ENCODE measurements at places on chromosomes 1 and 21. TPM values are rescaled to one million over a fixed set of nuclear protein-coding genes. Genes with fewer than 3 reads are reported as not detected.

DNA sequence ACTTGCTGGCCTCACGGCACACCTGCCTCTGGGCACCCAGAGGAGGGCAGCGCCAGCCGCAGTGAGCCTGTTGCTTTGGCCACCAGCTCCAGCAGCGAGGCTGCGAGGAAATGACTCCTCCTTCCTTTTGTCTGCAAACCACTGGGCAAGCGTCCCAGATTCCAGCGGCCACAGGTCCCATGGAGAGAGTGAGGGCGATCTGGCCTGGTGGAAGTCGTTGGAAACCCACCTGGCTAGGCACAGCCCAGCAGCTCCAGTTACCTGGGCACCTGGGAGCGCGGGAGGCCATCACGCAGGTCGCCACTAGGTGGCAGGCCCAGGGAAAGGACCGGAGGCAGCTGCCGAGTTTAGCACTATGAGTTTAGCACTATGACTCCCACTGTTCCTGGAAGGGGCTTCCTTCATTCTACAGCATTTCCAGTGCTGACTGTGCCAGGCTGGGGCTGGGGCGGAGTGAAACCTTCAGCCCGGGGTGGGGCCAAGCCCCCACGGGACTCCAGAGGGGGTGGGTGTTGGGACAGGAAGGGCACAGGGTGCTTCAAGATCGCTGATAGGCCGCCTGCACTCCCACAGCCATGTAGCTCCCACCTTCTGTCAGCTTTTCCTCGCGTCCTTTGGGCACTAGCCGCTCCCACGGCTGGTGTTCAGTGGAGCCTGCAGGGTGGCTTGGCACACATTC, 1.1 kb upstream of the ESPN start:
- H3K4me1 ChIP-seq: peaks cover 47% of the 10 kb centered on the region
- no peak overlapping the region for H3K4me3 ChIP-seq
- peaks cover 100% of the 10 kb centered on the region for H3K27me3 ChIP-seq
- DNase-seq: no peak
- no peak overlapping the region for H3K27ac ChIP-seq

GRCh38 chr1:12769031-12769430, 4.5 kb upstream of the PRAMEF12 start:
- no peak for DNase-seq
- no peak overlapping the region for H3K4me3 ChIP-seq
- H3K27me3 ChIP-seq: no peaks in the 10 kb centered on the region
- H3K36me3 ChIP-seq: no peaks in the 10 kb centered on the region
- H3K27ac ChIP-seq: no peak overlapping the region

DNA sequence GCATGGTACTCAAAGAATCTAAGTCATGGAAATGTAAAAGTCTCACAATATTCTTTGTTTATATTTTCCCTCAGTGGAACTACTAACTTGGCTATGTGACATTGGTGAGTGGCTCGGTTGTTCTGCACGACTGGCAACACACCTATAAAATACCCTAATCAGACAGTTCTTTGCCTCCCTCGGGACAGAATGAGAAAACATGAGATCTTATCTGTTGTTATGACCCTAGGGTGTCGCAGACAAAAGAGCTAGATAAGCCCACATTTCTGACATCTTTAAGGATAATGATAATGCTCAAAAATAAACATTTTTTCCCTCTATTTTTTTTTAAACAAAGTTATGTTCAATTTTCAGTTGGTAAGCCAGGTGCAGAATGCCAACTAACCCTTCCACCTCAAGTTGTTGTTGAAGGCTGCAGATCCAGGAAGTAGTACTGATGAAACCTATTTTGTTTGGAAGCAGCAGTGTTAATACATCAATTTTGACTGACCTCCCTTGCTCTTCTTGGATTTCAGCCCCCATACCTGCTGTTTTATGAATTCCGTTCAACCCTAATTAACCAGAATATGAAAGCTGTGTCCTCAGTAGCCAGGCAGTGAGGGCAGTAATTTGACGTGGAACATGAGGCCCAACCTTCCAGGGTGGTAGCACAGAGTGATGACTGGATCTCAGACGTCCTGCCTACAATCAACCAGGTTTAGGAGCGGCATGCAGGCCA, 108.7 kb upstream of the DUSP10 start:
- H3K4me3 ChIP-seq: no peak overlapping the region
- no peak for DNase-seq
- H3K27ac ChIP-seq: no peak overlapping the region
- H3K36me3 ChIP-seq: no peaks in the 10 kb centered on the region

DNA sequence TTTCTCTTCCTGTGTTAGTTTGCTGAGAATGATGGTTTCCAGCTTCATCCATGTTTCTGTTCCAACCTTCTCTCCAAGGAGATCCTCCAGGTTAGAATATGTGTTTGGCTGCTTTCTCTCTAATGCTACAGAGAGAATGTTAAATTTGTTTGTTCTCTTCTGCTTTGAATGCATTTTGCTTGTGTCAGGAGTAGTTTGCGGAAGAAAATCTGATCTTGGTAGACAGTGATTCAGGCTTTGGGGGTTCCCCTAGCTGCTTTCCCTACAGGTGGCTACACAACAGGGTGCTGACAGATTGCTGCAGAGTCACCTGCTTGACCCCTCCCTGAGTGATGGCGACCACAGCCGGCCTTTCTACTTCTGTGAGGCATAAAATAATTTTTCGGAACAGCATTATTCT, 41.8 kb downstream of the MACO1 start:
- no peak overlapping the region for H3K4me3 ChIP-seq
- H3K27ac ChIP-seq: no peak overlapping the region
- DNase-seq: no peak
- H3K36me3 ChIP-seq: no peaks in the 10 kb centered on the region
- H3K27me3 ChIP-seq: no peaks in the 10 kb centered on the region

DNA sequence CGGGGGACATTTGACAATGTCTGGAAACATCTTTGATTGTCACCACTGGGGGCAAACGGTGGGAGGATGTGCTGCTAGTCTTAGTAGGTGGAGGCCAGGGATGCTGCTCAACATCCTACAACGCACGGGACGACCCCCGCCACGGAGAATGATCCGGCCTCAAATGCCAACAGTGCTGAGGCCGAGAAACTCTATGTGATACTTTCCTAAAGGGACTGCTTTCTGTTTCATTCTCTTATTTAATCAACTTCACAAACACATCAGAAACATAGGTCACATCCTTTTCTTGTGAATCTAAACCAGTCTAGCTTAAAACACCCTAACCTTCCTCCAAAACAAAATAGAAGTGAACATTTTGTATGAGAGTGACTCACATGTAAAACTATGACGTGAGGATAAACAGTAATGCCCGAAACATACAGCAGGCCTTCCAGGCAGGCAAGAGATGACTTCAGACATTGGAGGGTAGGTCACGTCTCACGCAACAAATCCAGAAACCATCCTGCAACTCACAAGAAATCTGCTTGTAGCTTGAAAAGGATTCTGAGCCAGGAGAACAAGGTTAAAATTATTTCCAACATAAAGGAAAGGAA, 37.2 kb upstream of the ETS2 start:
- H3K4me3 ChIP-seq: no peak overlapping the region
- H3K4me1 ChIP-seq: no peaks in the 10 kb centered on the region
- no peaks in the 10 kb centered on the region for H3K27me3 ChIP-seq
- H3K27ac ChIP-seq: peak overlapping the region; percentile 61
- no peak for DNase-seq
- no peaks in the 10 kb centered on the region for H3K36me3 ChIP-seq

DNA sequence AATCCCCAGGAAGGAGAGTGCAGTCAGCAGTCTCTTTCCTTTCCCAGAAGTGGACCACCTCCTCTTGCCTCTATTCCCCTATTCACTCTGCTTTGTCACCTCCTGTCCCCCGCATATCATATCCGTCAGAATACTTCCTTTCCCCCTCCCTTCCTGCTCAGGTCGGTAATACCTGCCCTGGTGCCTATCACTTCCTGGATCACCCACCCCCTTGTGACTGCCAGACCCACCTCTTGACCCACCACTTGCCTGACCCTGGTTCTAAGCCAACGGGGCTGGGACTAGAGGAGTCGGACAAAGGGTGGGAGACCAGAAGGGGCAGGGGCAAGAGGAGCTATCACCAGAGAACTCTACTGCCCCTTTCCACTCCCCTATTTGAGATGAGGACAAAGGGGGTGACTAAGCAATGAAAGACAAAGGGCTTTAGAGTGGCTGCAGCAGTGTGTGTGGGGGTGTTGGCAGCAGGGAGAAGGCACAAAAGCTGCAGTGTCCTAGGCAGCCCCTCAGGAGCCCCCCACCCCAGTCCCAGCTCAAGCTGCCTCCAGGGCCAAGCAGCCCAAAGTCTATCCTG, 1.7 kb upstream of the ADAMTS4 start:
- no peaks in the 10 kb centered on the region for H3K27me3 ChIP-seq
- H3K27ac ChIP-seq: peak overlapping the region; percentile 93
- peak overlapping the region; percentile 94 for H3K4me3 ChIP-seq

DNA sequence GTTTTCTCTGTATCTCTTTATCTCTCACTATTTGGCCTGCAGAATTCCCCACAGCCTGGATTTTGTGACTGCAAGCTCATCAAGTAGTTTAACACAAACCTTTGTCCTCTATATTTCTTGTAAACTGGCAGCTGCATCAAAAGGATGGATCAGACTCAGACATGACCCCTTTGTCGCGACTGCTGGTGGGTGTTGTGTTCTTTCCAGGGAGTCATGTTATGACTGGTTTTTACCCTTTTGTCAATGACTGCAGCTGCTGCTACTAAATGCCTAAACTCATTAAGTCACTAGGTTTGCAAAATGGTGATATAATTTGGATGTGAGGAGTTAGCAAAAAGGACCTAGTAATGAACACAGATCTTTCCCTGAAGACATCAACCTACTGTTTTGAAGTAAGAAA, 10.2 kb upstream of the TOMM20 start:
- H3K36me3 ChIP-seq: peaks cover 3% of the 10 kb centered on the region
- no peak overlapping the region for H3K27ac ChIP-seq
- no peak overlapping the region for H3K4me3 ChIP-seq
- H3K27me3 ChIP-seq: no peaks in the 10 kb centered on the region
- H3K4me1 ChIP-seq: peaks cover 4% of the 10 kb centered on the region

GRCh38 chr1:97192872-97193572, 471.4 kb downstream of the PTBP2 start:
- H3K4me3 ChIP-seq: no peak overlapping the region
- H3K27me3 ChIP-seq: no peaks in the 10 kb centered on the region

DNA sequence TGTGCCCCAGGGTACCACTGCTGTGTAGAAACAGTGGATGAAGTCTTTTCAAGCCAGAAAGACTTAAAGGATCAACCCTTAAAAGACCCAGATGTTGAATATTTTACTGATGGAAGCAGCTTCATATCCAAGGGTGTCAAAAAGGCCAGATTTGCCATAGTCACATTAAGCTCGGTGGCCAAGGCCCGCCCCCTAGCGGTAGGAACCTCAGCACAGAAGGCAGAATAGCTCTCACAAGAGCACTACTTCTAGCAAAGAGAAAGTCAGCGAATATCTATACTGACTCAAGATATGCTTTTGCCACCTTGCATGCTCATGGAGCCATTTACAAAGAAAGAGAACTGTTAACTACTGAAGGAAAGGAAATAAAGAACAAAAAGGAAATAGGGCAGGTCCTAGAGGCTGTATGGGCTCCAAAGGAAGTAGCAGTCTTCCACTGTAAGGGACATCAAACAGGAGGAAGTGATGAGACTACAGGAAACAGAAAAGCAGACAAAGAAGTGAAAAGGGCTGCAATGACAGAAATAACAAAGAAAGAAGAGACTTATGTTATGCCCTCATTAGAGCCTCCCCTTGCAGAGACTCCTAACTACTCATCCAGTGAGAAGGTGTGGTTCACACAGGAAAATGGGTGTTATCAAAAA, 90.5 kb downstream of the LIPI start:
- DNase-seq: peak; percentile 16
- H3K4me3 ChIP-seq: no peak overlapping the region
- no peak overlapping the region for H3K27ac ChIP-seq
- H3K27me3 ChIP-seq: no peaks in the 10 kb centered on the region
- no peaks in the 10 kb centered on the region for H3K36me3 ChIP-seq
- H3K4me1 ChIP-seq: no peaks in the 10 kb centered on the region

CELA3B gene
- 1.1 TPM for total RNA-seq

AMY2A gene
- total RNA-seq: 1.0 TPM

FOXD3 gene
- not detected for total RNA-seq

LMOD1 gene
- total RNA-seq: 15.2 TPM

AIRE gene
- 0.05 TPM for total RNA-seq

TDRD10 gene
- 1.2 TPM for total RNA-seq

NES gene
- 182 TPM for total RNA-seq

All from heart right ventricle (tissue), 16 donors.